C1 segment of cervical spinal cord (tissue), 14 donors: ENCODE measurements at places on chromosomes 7 and 10.
A peak's percentile ranks its signal among the peaks of the same experiment; 100 is the strongest.

DNA sequence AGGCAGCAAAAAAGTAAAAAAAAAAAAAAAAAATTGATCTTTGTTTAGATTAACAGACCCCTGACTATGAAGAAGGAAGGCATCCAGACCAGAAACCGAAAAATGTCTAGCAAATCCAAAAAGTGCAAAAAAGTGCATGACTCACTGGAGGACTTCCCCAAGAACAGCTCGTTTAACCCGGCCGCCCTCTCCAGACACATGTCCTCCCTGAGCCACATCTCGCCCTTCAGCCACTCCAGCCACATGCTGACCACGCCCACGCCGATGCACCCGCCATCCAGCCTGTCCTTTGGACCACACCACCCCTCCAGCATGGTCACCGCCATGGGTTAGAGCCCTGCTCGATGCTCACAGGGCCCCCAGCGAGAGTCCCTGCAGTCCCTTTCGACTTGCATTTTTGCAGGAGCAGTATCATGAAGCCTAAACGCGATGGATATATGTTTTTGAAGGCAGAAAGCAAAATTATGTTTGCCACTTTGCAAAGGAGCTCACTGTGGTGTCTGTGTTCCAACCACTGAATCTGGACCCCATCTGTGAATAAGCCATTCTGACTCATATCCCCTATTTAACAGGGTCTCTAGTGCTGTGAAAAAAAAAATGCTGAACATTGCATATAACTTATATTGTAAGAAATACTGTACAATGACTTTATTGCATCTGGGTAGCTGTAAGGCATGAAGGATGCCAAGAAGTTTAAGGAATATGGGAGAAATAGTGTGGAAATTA, 19.4 kb downstream of the GATA3 start:
- DNase-seq: no peak

- DNase-seq: no peak
These were observed 32.3 kb downstream of the CARD11 start for GRCh38 chr7:3011211-3011852.

DNA sequence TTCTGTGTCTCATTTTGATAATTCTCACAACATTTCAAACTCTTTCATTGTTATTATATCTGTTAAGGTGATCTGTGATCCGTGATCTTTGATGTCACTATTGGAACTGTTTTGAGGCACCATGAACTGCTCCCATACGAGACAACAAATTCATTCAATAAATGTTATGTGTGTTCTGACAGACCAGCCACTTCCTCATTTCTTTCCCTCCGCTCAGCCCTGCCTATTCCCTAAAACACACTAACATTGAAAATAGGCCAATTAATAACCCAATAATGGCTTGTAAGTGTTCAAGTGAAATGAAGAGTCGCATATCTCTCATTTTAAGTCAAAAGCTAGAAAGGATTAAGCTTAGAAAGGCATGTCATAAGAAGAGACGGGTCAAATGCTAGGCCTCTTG, 45.2 kb downstream of the RNF133 start:
- no peak for DNase-seq

- DNase-seq: no peak
These were observed 36.2 kb downstream of the NOLC1 start for GRCh38 chr10:102188298-102188940.

DNA sequence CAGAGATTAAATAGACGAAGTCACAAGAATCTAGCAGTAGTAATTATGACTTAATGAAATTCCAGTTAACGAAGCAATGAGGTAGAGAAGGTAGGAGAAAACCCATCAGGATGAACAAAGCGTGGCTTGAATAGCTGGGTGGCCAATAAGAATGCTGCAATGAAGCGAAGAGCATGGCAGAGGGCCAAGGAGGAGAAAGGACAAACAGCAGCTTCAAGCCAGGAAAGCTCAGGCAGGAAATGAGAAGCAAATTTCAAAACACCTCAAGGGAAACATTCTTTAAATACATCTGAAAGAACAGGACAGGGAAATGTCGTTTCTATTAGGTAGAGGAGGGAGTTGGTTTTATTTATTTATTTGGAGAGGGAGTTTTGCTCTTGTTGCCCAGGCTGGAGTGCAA, 122.5 kb downstream of the KIAA1217 start:
- no peak for DNase-seq

- no peak for DNase-seq
These were observed 17.5 kb downstream of the LAMB4 start for GRCh38 chr7:108112683-108113082.

DNA sequence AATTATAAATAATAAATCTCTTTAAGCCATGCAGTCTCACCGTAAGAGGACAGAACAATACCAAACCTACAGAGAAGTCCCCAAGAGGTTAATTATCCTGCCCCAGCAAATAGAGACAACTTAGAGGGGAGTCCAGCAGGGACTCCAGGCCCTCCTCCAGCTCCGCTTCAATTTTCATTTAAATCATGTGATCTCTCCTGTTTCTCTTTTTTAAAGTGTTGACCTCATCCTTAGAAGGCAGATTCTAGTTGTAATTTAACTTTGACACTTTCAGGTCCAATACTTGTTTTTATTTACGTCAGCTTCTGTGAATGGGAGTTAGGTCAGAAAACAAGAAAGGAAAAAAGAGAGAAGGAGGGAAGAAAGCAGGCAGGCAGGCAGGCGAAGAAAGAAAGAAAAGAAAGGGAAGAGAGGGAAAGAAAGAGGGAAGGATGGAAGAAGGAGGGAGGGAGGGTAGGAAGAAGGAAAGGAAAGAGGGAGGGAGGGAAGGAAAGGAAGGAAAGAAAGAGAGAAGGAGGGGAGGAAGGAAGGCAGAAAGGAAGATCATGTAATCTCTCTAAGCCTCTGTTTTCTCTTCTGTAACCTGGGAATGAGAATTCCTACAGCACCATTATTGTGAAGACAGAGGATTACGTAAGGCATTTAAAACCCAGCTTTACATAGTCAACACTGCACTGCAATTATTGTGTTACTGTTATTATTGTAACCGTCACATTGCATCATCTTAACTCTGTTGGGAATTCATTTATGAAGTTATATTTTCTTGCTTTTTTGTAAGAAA, 227.7 kb downstream of the SKIDA1 start:
- DNase-seq: no peak

- DNase-seq: no peak
These were observed 7.5 kb upstream of the RBP3 start for GRCh38 chr10:47340608-47341170.

GRCh38 chr10:25261558-25261957, 86.8 kb downstream of the GPR158 start:
- no peak for DNase-seq

DNA sequence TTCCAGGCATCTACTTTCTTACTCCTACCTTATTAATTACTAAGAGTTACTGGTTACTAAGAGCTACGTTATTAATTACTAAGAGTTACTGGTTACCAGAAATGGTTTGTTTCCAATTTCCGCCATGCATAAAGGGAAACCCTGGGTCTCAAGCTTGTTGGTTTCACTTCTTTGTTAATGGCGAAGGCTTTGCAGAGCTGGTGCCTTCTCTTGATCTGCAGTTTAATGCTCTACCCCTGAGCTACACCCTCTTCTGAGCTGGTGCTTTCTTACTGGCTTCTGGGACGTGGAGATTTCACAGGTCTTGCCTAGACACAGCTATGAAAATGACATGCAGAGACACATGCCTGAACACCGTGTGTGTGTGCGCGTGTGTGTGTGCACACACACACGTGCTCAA, 560 bp downstream of the CPA4 start:
- DNase-seq: no peak

DNA sequence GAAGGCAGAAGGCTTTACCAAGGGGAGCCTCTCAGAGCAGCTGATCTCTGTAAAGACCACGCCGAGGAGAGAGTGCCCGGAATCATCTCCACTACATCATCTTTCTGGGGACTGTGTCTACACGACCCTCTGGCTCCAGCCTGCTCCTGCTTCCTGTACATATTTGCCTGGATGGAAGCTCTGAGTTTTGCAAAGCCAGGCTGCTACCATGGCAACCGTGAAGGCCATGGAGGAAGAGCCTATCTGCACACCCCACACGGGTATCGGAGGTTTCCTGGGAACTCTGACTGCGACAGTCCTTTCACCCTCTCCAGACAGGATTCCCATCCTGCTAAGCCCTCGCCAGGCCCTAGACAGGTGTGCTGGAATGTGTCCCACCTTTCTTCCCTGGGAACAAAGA, 83.4 kb upstream of the TNRC18 start:
- DNase-seq: no peak

- no peak for DNase-seq
These were observed 72.0 kb downstream of the GRID1 start for GRCh38 chr10:86294346-86295265.

- no peak for DNase-seq
These were observed 109.4 kb downstream of the PPP1R17 start for GRCh38 chr7:31796375-31796774.

- DNase-seq: no peak
These were observed 1048.8 kb downstream of the GATA3 start for GRCh38 chr10:9103301-9103700.

- no peak for DNase-seq
These were observed 102.7 kb upstream of the PRSS1 start for GRCh38 chr7:142646386-142647140.

- DNase-seq: no peak
These were observed 126.4 kb upstream of the SDK1 start for GRCh38 chr7:3174515-3175284.

GRCh38 chr10:119801998-119802538, 70.6 kb downstream of the MCMBP start:
- no peak for DNase-seq

DNA sequence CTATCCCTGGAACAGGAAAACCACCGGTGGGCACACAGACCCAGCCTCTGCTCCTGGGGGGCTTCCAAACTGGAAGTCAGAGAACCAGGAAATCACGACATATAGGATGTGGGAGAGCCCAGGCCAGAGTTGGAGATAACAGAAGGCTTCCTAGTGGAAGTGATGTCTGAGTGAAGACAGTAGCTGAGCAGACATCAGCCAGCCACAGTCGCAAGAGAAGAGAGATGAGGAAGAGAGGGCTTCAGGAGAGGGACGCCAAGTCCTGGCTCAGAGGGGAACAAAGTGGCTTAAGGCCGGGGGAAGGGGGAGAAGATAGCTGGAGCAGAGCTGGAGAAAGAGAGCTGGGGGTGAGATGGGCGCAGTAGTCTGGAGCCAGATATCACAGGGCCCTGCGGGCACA, 30.9 kb upstream of the ELN start:
- no peak for DNase-seq

GRCh38 chr10:96830511-96831199, 1.4 kb upstream of the LCOR start:
- DNase-seq: no peak

DNA sequence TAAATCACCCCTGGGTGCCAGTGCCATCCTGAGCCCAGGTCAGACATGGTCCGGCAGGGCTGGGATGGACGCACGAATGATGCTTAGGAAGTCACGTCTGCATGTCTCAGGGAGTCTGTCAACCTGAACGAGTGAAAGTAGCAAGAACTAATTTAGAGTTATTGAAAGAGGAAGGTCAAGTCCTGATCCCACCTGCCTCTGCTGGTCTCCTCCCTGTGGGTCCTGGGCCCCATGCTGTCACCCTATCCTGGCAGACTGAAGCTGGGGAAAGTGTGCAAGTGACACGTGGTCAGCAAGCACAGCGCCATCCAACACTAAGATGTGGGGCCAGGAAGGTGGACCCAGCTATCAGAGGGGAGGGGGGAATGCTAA, 26.1 kb upstream of the GRID1 start:
- DNase-seq: no peak

- no peak for DNase-seq
These were observed 65.2 kb downstream of the GBF1 start for GRCh38 chr10:102310361-102311024.

DNA sequence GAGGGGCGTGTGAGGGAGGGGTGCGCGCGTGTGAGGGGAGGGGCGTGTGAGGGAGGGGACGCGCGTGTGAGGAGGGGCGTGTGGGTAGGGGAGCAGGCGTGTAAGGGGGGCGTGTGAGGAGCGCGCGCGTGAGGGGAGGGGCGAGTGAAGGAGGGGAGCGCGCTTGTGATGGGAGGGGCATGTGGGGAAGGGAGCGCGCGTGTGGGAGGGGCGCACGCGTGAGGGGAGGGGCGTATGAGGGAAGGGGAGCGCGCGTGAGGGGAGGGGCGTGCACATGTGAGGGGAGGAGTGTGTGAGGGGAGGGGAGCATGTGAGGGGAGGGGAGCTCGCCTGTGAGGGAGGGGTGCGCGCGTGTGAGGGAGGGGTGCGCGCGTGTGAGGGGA, 19.1 kb downstream of the MXI1 start:
- DNase-seq: peak; percentile 86

- no peak for DNase-seq
These were observed 25.7 kb downstream of the SNX8 start for GRCh38 chr7:2288503-2288902.

GRCh38 chr10:28663576-28664368, 13.5 kb upstream of the BAMBI start:
- DNase-seq: no peak

GRCh38 chr7:131186816-131187215, 140.9 kb upstream of the MKLN1 start:
- DNase-seq: no peak

- DNase-seq: no peak
These were observed 6.0 kb downstream of the ADCYAP1R1 start for GRCh38 chr7:31058122-31058521.

- DNase-seq: no peak
These were observed 29.1 kb downstream of the LRRC18 start for GRCh38 chr10:48910548-48910947.

DNA sequence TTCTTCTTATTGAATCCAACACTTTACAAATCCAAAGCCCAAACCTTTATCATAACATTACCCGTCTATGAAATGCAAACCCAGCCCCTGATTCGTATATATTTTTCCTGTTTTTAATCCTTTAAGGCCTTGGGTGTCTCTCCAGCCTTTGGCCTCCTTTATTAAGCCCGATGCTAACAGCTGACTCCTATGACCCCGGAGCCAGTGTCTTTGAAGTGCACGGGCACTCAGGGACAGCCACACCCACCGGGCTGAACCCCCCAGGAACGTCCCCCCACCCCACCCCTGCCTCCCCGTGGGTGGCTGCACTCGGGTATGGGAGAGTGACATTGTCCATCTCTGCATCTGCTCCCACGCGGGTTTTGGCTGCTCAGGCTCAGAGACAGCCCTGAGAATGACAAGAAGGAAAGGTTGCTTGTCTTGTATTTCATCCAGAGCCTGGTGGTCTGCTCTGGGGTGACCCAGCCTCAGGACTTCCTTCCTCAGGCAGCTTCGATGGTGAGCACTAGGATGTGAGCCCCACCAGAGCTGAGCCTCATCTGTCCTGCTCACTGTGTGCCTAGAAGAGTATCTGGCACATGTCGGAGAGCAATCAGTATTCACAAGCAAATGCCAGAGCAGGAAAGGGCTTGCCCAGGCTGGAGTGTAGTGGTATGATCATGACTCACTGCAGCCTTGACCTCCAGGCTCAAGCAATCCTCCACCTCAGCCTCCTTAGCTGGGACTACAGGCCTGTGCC, 210.4 kb downstream of the SKIDA1 start:
- DNase-seq: no peak

- no peak for DNase-seq
These were observed 41.7 kb upstream of the DYNC1I1 start for GRCh38 chr7:95730493-95731280.

GRCh38 chr10:120735773-120736371, 115.3 kb upstream of the WDR11 start:
- DNase-seq: no peak
